ENCODE measurements at places on chromosomes 11 and 22. TPM values are rescaled to one million over a fixed set of nuclear protein-coding genes. Genes with fewer than 3 reads are reported as not detected.

- H3K36me3 ChIP-seq = no peaks in the 10 kb centered on the region
- no peak overlapping the region for H3K4me3 ChIP-seq
- no peak for DNase-seq
- no peaks in the 10 kb centered on the region for H3K4me1 ChIP-seq
- H3K27me3 ChIP-seq = no peaks in the 10 kb centered on the region
Measured at GRCh38 chr11:30635401-30635989, 49.3 kb upstream of the MPPED2 start.

- no peaks in the 10 kb centered on the region for H3K4me1 ChIP-seq
- H3K36me3 ChIP-seq = no peaks in the 10 kb centered on the region
- no peaks in the 10 kb centered on the region for H3K27me3 ChIP-seq
- H3K4me3 ChIP-seq = no peak overlapping the region
- no peak for DNase-seq
Measured at GRCh38 chr11:24754406-24754805, 257.6 kb downstream of the LUZP2 start.

DNA sequence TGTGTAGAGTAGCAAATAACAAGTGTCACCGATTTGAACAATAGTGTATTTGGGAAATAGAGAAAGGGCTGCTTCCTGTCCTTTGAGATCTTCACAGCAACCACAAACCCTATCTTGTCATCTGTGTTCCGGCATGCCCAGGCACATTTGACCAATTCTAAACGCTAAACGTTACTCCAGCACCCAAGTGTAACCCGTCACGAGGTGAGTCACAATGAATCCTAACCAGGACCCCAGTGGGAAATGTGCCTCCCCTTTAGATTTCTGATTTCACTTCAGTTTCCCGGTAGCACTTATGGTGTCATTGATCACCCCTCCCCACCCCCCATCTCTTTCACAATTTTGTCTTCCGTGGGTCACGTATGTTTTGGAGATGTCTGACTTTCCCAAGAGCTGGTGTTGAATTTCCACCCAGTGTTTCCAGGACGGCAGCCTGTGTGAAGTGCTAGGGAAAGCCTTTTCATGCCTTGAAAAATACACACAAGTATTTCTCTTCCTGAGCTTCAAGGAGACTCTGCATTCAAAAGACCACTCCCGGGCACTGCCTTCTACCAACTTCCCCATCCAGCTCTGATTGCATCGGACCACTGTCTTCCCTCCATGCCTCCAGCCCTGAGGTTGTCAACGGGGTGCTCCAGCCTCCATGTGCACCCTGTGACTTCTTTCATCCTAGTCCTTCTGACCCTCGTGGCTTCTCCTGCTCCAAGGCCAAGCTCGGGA, 10.5 kb upstream of the C11orf24 start:
- no peaks in the 10 kb centered on the region for H3K4me1 ChIP-seq
- no peak overlapping the region for H3K27ac ChIP-seq
- DNase-seq = no peak
- H3K4me3 ChIP-seq = no peak overlapping the region
- H3K36me3 ChIP-seq = no peaks in the 10 kb centered on the region
- H3K27me3 ChIP-seq = no peaks in the 10 kb centered on the region

- peaks cover 26% of the 10 kb centered on the region for H3K36me3 ChIP-seq
- H3K27me3 ChIP-seq = no peaks in the 10 kb centered on the region
- peak; percentile 42 for DNase-seq
Measured at GRCh38 chr22:41181349-41182241, 23.5 kb upstream of the L3MBTL2 start.

- no peak overlapping the region for H3K27ac ChIP-seq
- H3K4me3 ChIP-seq = no peak overlapping the region
- no peak for DNase-seq
Measured at GRCh38 chr11:127247261-127247851, 246.8 kb upstream of the KIRREL3 start.

GRCh38 chr11:14519597-14519916, 629 bp downstream of the PSMA1 start:
- H3K27me3 ChIP-seq = no peaks in the 10 kb centered on the region
- no peak for DNase-seq
- peaks cover 24% of the 10 kb centered on the region for H3K4me1 ChIP-seq
- peak overlapping the region; percentile 97 for H3K27ac ChIP-seq
- peaks cover 16% of the 10 kb centered on the region for H3K36me3 ChIP-seq
- peak overlapping the region; percentile 92 for H3K4me3 ChIP-seq

DNA sequence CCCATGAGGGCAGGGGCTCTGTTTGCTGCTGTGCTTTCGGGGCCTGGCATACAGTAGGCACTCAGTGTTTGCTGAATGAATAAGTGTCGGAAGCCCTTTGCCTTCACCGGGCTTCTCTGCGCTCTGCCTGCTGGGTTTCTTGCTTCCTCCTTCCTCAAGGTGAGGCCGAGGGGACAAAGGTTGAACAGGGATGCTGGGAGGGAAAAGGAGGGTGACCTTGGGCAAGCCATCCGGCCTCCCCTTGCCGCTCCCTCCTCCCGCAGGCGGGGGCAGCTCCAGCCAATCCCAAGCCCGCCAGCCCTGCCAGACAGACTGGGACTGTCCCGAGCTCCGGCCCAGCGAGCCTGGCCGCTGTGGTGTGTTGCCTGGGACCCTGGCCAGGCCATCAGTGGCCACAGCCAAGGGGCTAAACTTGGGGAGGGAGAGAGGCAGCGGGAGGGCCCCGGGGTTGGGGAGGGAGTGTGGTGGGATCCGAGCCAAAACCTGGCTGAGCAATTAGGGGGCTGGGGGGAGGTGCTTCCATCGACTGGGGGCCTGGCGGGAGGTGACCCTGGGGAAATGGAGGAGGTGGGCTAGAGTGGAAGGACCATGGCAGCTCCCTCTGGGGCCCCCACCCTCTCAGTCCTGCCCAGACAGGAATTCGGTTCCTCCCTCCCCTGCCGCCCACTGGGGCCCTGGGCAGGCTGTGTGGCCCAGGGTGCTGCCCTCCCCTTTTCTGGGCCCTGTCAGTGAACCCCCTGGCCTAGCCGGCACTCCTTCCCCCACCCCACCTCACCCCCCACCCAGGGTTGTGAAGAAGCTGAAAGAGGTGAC, 3.4 kb upstream of the RCOR2 start:
- peaks cover 13% of the 10 kb centered on the region for H3K27me3 ChIP-seq
- H3K36me3 ChIP-seq = no peaks in the 10 kb centered on the region
- H3K4me1 ChIP-seq = peaks cover 16% of the 10 kb centered on the region
- no peak for DNase-seq
- H3K27ac ChIP-seq = no peak overlapping the region

- peak overlapping the region; percentile 76 for H3K4me3 ChIP-seq
- no peaks in the 10 kb centered on the region for H3K36me3 ChIP-seq
- peaks cover 15% of the 10 kb centered on the region for H3K4me1 ChIP-seq
- H3K27me3 ChIP-seq = peaks cover 1% of the 10 kb centered on the region
- DNase-seq = no peak
Measured at GRCh38 chr11:121024989-121025388, 1.1 kb downstream of the TBCEL start.

DNA sequence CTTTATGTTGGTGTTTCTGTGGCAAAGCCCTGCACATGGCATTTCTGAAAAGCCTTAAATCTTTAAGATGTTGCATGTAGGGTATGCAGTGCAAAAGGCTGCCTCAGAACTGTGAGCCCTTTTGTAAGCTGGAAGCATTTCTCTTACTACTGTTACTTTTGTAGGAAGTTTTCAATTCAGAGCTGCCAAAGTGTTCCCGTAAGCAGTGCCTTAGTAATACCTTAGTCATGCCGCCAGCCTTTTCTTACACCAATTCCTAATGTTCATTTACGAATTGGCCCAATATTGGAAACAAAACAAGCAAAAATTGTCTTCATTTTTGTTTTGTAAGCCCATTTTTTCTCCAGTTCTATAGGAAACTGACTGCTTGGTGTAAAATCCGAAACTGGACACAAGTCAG, 67.4 kb upstream of the RASSF10 start:
- H3K4me3 ChIP-seq = no peak overlapping the region
- peaks cover 66% of the 10 kb centered on the region for H3K36me3 ChIP-seq
- H3K27ac ChIP-seq = no peak overlapping the region
- peaks cover 10% of the 10 kb centered on the region for H3K4me1 ChIP-seq
- H3K27me3 ChIP-seq = no peaks in the 10 kb centered on the region

DNA sequence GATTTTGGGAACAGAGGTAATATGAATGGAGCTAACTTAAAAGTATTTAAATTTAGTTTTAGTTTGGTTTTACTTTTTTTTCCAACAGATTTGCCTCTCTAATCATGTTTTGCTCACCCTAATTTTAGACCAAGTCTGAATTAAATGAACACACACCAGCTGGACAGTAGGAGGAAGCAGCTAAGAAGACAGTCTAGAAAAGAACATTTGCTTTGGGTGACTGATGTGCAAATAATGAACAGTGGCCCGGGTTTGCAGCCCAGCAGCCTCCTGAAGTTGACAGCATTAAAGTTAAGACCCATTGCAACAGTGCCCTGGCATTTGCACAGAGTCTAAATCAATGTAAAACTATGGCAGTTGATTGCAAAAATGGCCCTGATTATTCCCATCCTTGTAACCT, 66.4 kb upstream of the SORL1 start:
- H3K27me3 ChIP-seq = peaks cover 2% of the 10 kb centered on the region
- H3K27ac ChIP-seq = no peak overlapping the region
- H3K4me3 ChIP-seq = no peak overlapping the region
- DNase-seq = no peak
- H3K36me3 ChIP-seq = no peaks in the 10 kb centered on the region

DNA sequence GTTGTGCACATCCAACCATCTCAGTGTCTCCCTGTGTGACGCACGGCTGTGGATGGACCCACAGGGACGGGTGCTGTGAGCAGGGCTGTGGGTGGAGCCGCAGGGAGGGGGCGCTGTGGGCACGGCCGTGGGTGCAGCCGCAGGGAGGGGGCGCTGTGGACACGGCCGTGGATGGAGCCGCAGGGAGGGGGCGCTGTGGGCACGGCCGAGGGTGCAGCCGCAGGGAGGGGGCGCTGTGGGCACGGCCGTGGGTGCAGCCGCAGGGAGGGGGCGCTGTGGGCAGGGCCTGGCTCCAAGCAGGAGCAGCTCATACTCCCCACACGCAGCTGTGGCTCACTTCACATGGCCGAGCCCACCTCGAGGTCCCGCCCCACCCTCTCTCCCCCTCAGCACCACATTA, 6.0 kb upstream of the MAPK11 start:
- no peaks in the 10 kb centered on the region for H3K27me3 ChIP-seq

- peaks cover 97% of the 10 kb centered on the region for H3K4me1 ChIP-seq
- H3K27ac ChIP-seq = peak overlapping the region; percentile 99
- no peaks in the 10 kb centered on the region for H3K36me3 ChIP-seq
- H3K27me3 ChIP-seq = no peaks in the 10 kb centered on the region
- DNase-seq = peak; percentile 96
Measured at GRCh38 chr11:114162719-114163123, 103.2 kb downstream of the ZBTB16 start.

DNA sequence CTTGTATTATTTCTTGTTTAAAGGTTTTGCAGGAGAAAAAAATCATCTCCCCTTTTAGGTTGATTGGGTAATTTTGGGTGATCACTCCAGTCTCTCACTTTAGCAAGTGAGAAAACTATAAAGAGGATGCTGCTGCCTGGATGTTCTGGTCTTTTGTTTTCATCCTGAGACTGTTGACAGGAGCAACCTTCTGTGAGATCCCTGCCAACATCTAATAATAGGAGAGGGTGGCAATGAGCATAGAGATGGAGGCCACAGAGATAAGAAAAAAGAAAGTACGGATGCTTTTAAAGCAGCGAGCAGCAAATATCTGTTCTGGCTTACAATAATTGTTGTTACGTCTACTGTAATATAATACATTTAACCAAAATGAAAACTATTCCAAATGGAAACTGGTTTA, 293.6 kb upstream of the MTNR1B start:
- no peaks in the 10 kb centered on the region for H3K27me3 ChIP-seq
- no peak for DNase-seq
- peaks cover 7% of the 10 kb centered on the region for H3K36me3 ChIP-seq
- peaks cover under 1% of the 10 kb centered on the region for H3K4me1 ChIP-seq
- H3K27ac ChIP-seq = no peak overlapping the region

DNA sequence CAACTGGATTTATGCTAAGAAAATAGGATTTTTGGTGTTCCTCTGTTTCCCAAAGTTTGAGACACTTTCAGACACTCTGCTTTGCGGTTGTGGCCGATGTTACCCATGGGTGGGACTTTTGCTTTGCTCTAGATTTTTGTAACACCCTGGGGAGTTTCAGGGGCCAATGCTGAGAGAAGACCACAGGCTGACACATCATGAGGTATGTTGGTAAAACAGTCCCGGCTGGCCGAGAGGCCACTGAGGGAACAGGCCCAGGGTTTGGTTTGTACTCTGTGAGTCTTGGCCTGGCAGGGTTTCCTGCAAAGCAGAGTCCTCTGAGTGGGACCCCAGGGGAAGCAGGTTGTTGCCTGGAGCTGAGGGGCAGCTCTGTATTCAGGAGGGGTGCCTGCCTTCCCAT, 78.5 kb upstream of the PITPNB start:
- no peak for DNase-seq
- no peak overlapping the region for H3K4me3 ChIP-seq
- peaks cover 16% of the 10 kb centered on the region for H3K4me1 ChIP-seq
- H3K36me3 ChIP-seq = peaks cover 16% of the 10 kb centered on the region

DNA sequence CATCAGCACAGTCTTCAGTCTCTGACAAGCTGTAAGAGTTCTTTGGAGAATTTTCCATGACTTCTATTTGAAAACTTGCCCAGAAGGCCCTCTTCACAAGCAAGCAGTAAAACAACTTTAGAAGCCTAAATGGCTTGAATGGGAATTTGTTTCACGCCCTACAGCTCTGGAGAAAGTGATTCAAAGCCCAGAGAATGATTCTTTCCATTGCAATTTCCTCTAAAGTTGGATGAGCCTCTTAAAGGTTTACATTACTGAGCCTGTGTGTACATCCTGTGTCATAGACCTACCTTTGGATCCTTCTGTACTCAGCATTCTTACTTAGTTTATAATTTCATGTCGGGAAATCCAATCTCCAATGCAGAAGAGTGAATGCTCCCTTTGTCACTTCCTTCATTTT, 6.8 kb upstream of the OR8B3 start:
- H3K36me3 ChIP-seq = no peaks in the 10 kb centered on the region
- H3K4me3 ChIP-seq = no peak overlapping the region
- no peak overlapping the region for H3K27ac ChIP-seq
- peaks cover 34% of the 10 kb centered on the region for H3K27me3 ChIP-seq
- DNase-seq = no peak

CRYBB2 gene
- not detected for total RNA-seq

TESMIN gene
- 0.55 TPM for total RNA-seq

WDR74 gene
- total RNA-seq = 42.1 TPM

LGALS12 gene
- not detected for total RNA-seq

TRIM49 gene
- not detected for total RNA-seq

ANO9 gene
- total RNA-seq = not detected

DEPDC7 gene
- total RNA-seq = 2.9 TPM

PLEKHB1 gene
- 0.78 TPM for total RNA-seq

BBOX1 gene
- total RNA-seq = 3.4 TPM

TRIM64 gene
- total RNA-seq = not detected

KIRREL3 gene
- 1.9 TPM for total RNA-seq

NPAS4 gene
- total RNA-seq = 0.18 TPM
